ENCODE measurements at places on chromosomes 16 and 17. TPM values are rescaled to one million over a fixed set of nuclear protein-coding genes. Genes with fewer than 3 reads are reported as not detected.

DNA sequence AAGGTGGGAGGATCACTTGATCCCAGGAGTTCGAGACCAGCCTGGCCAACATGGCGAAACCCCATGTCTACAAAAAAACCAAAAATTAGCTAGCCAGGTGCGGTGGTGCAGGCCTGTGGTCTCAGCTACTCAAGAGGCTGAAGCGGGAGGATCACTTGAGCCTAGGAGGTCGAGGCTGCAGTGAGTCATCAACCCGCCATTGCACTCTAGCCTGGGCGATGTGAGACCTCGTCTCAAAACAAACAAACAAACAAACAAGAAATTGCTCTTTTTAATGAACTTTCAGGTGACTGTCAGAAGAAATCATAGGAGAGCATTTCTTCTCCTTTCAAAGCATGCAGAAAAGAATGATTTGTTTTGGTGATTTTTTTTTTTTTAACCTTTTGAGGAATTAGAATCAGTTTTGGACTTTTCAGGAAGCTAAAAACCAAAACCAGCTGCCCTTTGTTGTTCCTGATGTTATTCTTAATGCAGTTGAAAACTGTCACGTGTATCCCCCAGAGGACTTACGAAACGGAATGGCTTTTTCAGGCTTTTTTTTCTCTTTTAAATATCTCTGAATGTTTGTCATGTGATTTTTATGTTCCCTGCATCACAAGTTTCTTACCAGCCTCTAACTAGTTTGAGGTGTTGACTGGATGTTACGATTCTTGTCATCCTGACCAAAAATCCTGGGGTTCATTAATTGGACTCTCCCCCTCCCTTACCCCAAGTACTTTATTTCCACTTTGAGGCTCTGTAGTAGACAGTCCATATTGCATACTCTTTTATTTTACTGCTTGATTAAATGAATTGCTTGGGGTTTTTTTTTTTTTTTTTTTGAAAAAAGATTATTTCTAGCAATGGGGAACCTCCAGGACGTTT lies 34.1 kb downstream of the SNX29 start:
- DNase-seq, result no peak

DNA sequence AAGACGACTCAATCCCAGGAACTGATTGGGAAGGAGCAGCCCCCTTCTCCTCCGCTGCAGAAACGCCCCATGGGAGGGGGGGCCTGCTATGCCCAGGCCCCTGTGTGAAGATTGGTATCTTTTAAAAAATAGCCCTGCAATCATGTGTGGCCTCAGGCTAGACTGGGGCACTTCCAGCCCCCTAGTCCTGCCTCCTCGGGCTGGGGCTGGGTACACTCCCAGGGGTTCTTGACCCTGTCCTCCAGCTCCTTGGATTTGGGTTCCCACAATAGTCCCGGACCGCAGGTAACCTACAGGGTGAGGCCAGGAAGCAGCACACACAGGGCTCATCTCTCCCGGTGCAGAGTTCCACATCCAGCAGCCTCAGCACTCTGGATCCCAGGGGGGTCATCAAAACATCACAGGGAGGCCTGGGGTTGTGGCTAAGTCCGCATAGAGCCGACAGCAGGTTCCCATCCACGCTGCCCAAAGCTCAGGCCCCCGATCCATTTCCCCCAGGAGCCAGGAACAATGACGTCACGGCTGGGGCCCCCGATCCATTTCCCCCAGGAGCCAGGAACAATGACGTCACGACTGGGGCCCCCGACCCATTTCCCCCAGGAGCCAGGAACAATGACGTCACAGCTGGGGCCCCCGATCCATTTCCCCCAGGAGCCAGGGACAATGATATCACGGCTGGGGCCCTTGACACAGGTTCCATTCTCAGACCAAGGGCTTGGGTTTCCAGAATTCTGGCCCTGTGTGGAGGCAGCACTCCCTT lies 202.4 kb downstream of the IRF8 start:
- no peak for DNase-seq

DNA sequence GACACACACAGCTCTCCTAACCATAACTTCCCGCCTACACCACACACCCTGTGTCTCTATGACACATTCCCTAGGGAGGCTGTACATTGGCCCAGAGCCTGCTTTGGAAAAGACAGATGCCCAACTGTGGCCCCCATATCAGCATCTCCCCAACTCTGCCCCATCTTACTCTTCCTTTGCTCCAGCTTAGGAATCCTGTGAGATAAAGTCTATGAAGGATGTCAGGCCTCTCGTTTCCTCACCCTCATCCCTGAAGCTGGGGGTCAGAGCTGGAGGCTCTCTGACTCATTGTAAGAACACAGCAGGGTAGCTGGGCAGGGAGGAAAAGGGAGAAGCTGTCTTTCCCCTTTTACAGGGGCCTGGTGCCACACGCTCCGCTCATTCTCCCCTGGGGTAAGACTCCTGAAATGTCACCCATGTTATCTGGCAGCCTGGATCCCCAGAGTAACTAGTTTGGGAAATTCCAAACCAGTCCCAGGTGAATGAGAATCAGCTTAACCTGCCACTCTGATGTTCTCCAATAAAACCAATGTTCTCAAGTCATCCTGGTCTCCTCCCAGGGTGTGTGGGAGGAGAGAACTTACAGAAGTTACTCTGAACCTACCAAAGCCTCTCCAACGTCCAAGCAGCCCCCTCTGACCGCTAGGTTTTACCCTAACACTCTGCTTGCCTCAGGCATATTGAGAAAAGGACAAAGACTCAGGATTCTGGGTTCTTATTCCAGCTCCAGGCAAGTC lies 2.8 kb downstream of the RAPGEFL1 start:
- no peak for DNase-seq

GRCh38 chr17:46063241-46063640 lies 64.2 kb downstream of the STH start:
- no peak for DNase-seq

DNA sequence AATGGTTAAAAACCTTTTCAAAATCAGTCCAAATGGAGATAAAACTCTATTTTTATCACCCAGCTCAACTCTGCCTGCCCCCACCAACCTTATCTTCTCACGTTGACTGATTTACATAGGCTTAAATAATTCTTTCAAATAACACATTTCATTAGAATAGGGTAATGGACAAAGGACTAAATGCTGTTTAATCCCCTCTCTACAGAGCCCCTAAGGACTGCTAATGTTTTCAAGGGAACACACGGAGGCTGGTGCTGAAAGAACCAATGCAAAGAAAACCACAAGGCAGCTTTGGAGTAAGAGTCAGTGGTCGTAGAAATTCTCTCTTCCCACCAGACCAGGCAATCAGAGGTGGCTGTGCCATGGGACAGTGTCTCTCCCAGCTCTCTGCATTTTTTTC lies 445.7 kb upstream of the MAF start:
- no peak for DNase-seq

GRCh38 chr16:61002479-61003204 lies 1033.6 kb downstream of the CDH8 start:
- DNase-seq, result no peak

- no peak for DNase-seq
These were observed 310.1 kb downstream of the CDH8 start for GRCh38 chr16:61726125-61726524.

- no peak for DNase-seq
These were observed 12.4 kb upstream of the YWHAE start for GRCh38 chr17:1412185-1413110.

- no peak for DNase-seq
These were observed at the start of gene IGF2BP1 for GRCh38 chr17:48997103-48997826. TSS of gene IGF2BP1 (plus strand) at chr17:48997385. CDS start at chr17:48997746, 361 bp downstream.

- no peak for DNase-seq
These were observed 69.3 kb downstream of the ABR start for GRCh38 chr17:1110541-1110861.

DNA sequence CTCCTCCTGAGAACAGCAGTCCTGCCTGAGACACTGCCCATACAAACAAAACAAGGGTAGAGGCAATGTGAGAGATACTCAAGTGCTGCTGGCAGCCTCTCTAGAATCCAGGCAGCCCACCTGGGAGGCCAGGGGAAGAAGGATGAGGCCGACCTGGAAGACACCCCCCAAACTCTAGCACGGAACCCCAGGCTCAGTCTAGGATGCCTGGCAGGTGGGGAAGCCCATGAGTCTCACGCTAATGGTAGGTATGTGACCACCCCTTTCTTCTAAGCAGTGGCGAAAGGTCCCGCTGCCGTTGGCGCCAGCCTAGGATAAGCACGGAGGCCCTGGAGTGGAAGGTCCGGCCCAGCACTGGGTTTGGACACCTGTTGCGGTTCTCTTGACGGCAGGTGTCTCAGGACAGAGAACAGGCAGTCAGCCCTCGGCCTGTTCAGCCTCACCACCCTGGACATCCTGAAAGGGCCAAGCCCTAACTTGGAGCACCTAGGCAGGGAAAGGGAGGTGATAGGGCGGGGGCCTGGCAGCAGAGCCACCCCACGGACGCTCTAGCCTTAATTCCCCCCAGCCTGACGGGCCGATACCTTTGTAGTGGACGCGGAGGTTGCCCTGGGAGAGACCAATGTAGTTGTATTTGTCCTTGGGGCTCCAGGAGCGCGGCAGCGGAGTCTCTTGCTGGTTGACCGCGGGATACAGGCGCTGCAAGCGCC lies 487 bp downstream of the RANBP10 start:
- DNase-seq, result no peak

DNA sequence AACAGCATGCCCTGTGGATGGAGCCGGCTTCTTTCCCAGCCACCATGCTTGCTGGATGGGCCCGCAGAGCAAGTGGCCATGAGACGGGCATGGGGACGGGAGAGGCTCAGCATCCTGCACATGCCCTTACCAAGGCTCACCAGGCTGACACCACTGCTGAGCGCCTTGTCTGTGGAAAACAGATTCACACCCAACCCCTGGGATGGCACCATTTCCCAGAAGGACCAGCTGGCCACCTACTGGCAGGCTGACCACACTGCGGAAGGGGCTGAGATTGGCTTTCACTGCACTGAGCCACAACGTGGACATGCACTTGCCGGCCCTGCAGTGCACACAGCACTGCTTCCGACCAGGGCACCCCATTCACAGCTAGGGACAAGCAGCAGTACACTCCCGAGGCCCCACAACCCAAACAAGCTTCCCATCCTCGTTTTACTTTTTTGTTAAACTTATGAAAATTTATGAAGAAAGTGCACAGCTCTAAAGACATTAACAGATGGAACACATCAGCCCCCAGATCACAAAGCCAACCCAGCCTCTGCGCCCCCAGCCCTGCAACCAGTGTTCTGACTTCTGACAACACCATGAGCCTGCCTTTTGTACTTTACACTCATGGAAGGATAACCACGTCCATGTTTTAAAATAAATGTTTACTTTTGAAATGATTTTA lies 13.9 kb upstream of the KRTAP17-1 start:
- DNase-seq, result no peak

GRCh38 chr17:82677353-82677925 lies 21.1 kb downstream of the RAB40B start:
- no peak for DNase-seq

DNA sequence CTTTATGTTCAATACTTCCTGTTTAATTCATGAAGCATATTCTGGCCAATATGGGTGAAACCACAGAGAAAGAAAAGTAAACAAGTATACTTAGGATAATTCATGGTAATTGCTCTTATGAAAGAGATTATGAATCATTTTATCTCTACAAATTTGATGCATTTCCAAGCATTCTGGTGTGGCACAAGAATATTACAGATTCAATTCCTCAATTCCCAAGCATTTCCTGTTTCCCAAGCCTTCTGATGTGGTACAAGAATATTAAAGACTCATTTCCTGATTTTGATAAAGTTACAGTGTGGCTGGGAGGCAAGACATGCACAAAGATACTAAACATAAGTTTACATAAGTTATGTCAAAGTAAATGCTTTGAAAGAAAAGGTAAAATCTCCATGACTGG lies 126.1 kb upstream of the NUDT7 start:
- DNase-seq, result no peak

DNA sequence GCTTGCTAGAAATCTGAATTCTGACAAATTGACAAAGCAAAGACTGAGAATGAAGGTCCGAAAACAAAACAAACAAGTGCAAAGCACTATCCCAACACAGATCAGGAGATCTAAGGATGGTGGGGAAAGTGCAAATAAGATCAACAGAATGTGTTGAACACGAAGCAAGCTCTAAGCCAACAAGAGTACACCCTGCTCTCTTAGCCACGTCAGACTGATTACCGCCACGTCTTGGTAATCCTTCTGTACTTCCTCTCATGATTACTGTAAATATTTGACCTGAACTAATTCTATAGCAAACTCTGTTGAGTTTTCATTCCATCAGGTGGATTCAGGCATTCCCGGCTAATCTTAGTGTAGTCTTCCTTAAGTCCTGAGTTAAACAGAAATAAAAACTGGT lies 34.3 kb upstream of the ERCC4 start:
- DNase-seq, result no peak

DNA sequence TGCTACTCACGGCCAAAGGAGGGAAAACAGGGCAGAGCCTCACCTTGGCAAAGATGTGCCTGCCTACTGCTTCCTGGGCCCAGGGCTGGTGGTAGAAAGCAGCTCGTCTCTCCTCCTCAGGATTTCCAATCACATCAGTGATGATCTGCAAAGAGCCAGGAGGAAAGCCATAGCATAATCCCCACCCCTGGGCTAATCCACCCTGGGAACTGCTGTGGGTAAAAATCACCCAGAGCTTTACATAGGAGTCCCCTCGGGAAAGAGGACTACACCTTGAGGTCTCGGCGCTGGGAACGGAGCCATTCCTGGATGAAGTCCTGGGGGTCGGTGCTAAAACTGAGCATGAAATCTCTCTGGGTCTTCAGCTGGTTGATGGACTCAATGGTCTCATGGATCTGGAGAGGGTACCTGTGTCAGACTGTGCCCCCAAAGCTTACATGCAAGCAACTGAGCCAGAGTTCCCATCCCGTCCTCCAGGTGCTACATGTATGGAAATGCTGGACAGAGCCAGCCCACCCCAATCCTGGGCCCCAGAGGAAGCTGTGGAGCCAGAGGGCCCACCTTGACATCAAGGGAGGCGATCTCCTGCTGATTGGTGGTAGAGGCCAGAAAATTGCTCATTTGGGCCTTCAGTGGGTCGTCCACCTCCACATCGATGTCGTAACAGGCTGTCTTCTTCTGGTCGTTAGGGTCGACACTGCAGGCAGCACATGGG lies 5.7 kb upstream of the FTSJ3 start:
- DNase-seq, result no peak

The OR3A3 gene
- total RNA-seq, result not detected

The AANAT gene
- not detected for total RNA-seq

The CDH1 gene
- total RNA-seq, result 0.11 TPM

The ARL5C gene
- not detected for total RNA-seq

The ZP2 gene
- not detected for total RNA-seq

The SLC39A11 gene
- total RNA-seq, result 6.4 TPM

The SSTR5 gene
- total RNA-seq, result 22.6 TPM

The SECTM1 gene
- total RNA-seq, result 3.9 TPM

The SP2 gene
- 13.9 TPM for total RNA-seq

The GPR142 gene
- total RNA-seq, result not detected

The CBX2 gene
- 2.6 TPM for total RNA-seq

The BOLA2B gene
- total RNA-seq, result 54.6 TPM

Data from left ventricle myocardium inferior (tissue), 1 donor.